A375 (cell line): ENCODE measurements at places on chromosomes 6 and 20. TPM values are rescaled to one million over a fixed set of nuclear protein-coding genes. Genes with fewer than 3 reads are reported as not detected.

The SOBP gene
- 1.8 and 4.1 TPM in 2 replicates for total RNA-seq

The RAB32 gene
- total RNA-seq = 16.7 and 17.7 TPM in 2 replicates

The GSTA3 gene
- not detected in 2 replicates for total RNA-seq

The ZSCAN23 gene
- total RNA-seq = not detected in 2 replicates

The RIPPLY2 gene
- 0.11 TPM in 1 of 2 replicates, not detected in the other for total RNA-seq

The ARFGEF3 gene
- total RNA-seq = 1.3 and 1.4 TPM in 2 replicates

The LCA5 gene
- 1.6 and 2.7 TPM in 2 replicates for total RNA-seq

The PI16 gene
- total RNA-seq = not detected in 2 replicates

The PRPH2 gene
- total RNA-seq = not detected in 2 replicates

The BPIFA1 gene
- not detected in 2 replicates for total RNA-seq

The CCN5 gene
- not detected in 2 replicates for total RNA-seq

The MMP24 gene
- 0.11 and 0.13 TPM in 2 replicates for total RNA-seq

The ADGB gene
- total RNA-seq = not detected in 2 replicates

The LINC00237 gene
- total RNA-seq = not detected in 2 replicates

The PNLDC1 gene
- total RNA-seq = not detected in 2 replicates

The OR2B6 gene
- total RNA-seq = not detected in 2 replicates
